Neural crest cell (in vitro differentiated cells): ENCODE measurements at places on chromosomes 5 and 9. TPM values are rescaled to one million over a fixed set of nuclear protein-coding genes. Genes with fewer than 3 reads are reported as not detected.

The SHOC1 gene
- total RNA-seq, result not detected in 2 replicates

The PCDHGA6 gene
- total RNA-seq, result 0.49 and 0.52 TPM in 2 replicates

The SEMA6A gene
- total RNA-seq, result 30.0 and 34.0 TPM in 2 replicates

The SPARC gene
- 422 and 435 TPM in 2 replicates for total RNA-seq

GRCh38 chr9:134912126-134912840 is 5.4 kb downstream of the FCN1 start:
- no peak overlapping the region for H3K4me3 ChIP-seq
- no peak overlapping the region for H3K27ac ChIP-seq
- no peaks in the 10 kb centered on the region for H3K4me1 ChIP-seq

DNA sequence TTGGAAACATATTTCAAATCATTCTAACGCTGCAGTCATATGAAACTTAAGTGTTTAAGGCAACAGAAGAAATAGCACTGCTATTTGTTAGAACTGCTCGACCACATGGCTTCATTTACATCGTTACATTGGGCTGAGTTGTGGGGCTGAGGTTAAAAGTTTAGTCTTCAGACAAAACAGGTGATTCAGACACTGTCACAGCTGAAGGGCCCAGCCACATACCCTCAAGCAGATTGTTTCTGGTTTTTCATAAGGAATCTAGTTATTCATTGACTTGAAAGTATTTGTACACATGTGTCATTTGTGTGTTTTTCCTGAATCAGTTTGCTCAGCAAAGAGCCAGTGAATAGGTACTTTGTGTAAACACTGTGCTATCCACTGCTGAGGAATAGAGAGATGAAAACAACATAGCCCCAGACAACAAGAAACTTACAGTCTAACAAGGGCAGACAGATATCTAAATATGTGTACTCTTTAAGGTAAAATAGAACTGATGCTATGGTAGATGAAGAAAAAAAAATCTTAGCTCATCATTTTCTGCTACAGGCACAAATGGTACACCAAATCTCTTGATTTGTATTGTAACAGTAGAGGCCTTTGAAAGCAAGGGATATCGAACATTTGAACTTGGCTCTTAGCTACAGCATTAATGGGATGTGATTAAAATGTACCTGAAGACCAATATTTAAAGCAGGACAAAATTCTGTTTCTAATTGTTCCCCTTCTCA is 357.6 kb upstream of the RPS23 start:
- H3K27ac ChIP-seq, result no peak overlapping the region
- peaks cover 11% of the 10 kb centered on the region for H3K4me1 ChIP-seq
- no peaks in the 10 kb centered on the region for H3K36me3 ChIP-seq
- no peak overlapping the region for H3K4me3 ChIP-seq

GRCh38 chr9:87498046-87498810 is 561 bp downstream of the DAPK1 start:
- peaks cover 37% of the 10 kb centered on the region for H3K4me1 ChIP-seq
- peak overlapping the region; percentile 94 for H3K4me3 ChIP-seq
- H3K27me3 ChIP-seq, result peaks cover 16% of the 10 kb centered on the region
- no peaks in the 10 kb centered on the region for H3K36me3 ChIP-seq
- H3K27ac ChIP-seq, result peak overlapping the region; percentile 96

GRCh38 chr5:67487862-67488261 is 291.3 kb upstream of the CD180 start:
- peaks cover 7% of the 10 kb centered on the region for H3K36me3 ChIP-seq
- H3K4me1 ChIP-seq, result no peaks in the 10 kb centered on the region
- no peak overlapping the region for H3K27ac ChIP-seq
- DNase-seq, result no peak
- no peak overlapping the region for H3K4me3 ChIP-seq

DNA sequence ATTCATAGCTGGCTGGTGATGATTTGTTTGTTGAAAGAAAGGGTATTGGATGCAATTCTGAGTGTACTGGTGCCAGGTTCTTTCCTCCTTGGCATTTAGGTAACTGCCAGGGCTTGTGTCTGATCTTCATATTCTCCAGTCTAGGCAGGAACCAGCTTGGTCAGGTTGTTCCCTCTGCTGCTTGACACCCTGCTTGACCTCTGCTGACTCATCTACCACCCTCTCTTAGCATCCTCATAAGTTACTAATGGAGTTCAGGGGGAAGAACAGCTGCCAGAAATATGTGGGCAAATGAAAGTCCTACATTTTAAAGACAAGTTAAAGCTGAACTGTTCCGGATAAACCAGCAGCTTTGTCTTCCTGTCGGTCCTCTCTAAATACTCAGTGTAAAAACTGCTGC is 116.1 kb upstream of the TNC start:
- no peaks in the 10 kb centered on the region for H3K36me3 ChIP-seq
- DNase-seq, result no peak
- no peak overlapping the region for H3K4me3 ChIP-seq

GRCh38 chr5:136425921-136426320 is 60.6 kb upstream of the TRPC7 start:
- no peak for DNase-seq
- peaks cover 3% of the 10 kb centered on the region for H3K4me1 ChIP-seq
- no peak overlapping the region for H3K27ac ChIP-seq
- H3K27me3 ChIP-seq, result peaks cover 33% of the 10 kb centered on the region

GRCh38 chr5:158468444-158468843 is 609.5 kb upstream of the CLINT1 start:
- no peak for DNase-seq
- no peaks in the 10 kb centered on the region for H3K27me3 ChIP-seq
- no peaks in the 10 kb centered on the region for H3K36me3 ChIP-seq
- no peaks in the 10 kb centered on the region for H3K4me1 ChIP-seq
- H3K27ac ChIP-seq, result no peak overlapping the region
